Fibroblast of villous mesenchyme (primary cell): ENCODE measurements at places on chromosomes 3 and 15.

GRCh38 chr3:440826-441225 lies 244.3 kb downstream of the CHL1 start:
- DNase-seq, result no peak

- no peak for DNase-seq
Measured at GRCh38 chr3:52912885-52913731, 15.8 kb upstream of the STIMATE start.

GRCh38 chr3:151351648-151352047 lies 22.3 kb upstream of the P2RY13 start:
- no peak for DNase-seq

GRCh38 chr15:52496776-52497470 lies 31.8 kb downstream of the MYO5A start:
- no peak for DNase-seq

DNA sequence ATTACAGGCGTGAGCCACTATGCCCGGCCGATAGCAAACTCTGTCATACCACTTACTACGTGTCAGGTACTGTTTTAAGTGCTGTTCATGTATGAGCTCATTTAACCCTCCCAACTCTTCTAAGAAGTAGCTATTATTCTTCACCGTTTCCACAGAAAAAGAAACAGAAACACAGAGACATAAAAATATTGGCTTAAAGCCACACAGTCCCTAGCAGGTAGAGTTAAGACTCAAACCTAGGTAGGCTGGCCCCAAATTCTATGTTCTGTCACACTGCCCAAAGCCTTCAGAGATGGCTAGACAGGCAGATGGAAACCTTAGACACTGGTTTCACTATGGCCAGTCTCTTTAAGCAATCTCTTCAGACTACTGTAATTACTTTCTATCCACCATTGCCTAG lies 149.8 kb upstream of the KCNMB2 start:
- no peak for DNase-seq

GRCh38 chr15:92907896-92908712 lies 8.0 kb downstream of the CHD2 start:
- peak; percentile 78 for DNase-seq

GRCh38 chr3:155018621-155019330 lies 61.3 kb upstream of the MME start:
- DNase-seq, result peak; percentile 74

DNA sequence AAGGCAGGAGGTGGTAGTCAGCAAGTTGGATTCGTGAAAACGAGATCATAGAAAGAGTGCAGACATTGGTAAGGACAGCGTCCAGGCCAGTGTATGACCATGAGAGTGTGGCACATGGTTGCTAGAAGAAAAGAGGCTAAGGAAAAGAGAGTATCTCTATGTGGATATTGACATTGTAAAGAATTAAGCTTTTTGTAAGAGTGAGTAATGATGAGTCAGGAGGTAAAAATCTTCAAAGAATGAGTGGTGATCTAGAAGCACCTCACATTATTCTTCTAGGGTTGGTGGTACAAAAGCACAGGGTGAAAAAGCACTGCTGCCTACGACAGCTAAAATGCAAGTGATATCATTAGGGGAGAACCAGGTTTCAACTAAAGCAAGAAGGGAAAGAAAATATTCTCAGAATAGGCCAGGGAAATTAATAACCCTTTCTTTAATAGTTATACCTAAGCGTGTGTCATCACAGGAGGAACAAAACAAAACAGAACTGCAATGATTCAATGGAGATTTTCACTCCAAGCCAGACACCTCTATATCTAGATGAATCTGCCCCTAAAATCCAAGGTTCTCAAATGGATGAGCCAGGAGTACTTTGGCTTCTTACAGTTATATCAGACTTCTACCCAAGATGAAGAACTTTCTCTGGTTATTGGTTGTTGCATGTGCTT lies 884.7 kb downstream of the NAALADL2 start:
- peak; percentile 9 for DNase-seq

DNA sequence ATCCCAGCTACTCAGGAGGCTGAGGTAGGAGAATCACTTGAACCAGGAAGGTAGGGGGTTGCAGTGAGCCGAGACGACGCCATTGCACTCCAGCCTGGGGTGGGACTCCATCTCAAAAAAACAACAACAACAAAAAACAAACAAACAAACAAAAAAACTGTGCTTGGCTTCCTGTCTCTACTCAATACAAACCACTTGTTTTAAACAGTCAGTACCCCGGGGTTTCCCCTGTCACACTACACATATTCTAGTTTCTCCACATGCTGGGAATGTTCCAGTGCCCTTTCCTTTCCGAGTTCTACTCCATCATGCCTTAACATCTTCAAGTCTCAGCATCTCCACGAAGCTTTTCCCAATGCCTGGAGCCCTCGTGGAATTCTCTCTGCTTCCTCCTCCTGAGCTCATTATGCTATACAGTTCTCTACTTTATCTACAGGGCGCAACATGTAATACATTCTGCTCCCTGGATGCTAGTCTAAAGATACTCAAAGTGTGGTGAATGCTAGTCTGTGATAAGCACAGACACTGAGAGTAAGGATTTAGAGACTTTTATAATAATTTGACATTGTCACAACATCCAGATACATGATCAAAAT lies 7.8 kb downstream of the EMC3 start:
- DNase-seq, result no peak

- DNase-seq, result no peak
Measured at GRCh38 chr3:19473971-19474580, 325.8 kb downstream of the KCNH8 start.

DNA sequence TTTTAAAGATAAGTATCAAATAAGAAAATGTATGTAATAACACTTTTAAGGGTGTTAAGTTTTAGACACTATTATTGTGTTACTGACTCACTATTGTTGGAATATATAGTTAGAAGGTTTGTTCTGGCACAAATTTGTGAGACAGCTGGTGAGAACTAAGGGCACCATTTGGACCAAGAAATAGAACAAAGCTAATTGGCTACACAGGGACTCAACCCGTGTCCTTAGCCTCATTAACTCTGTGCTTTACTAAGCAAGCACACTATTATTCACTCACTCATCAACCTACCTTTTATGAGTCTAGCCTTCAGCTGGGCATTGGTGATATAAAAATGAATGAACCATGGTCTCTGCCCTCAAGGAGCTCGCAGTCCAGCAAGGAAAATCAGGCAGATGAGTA lies 4.1 kb upstream of the UNC13C start:
- no peak for DNase-seq

DNA sequence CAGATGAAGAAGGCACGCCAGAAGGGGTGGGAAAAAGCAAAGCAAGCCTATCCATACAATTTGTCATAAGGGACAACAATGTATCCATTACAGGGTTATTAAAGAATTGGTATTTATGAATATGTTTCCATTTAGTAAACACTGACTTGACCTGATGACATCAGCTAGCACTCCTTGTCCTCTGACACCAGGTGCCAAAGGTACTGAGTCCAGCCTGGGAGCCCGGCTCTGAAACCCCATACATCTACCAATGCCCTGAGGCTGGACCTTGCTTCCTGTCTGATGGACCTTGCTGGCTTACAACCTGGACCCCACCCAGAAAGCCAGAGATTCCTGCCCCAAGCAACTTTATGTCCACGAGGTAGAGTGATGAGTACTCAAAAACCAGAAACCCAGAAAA lies 263.0 kb upstream of the ATP11B start:
- DNase-seq, result no peak

- no peak for DNase-seq
Measured at GRCh38 chr3:194178669-194179068, 42.7 kb downstream of the HES1 start.

- DNase-seq, result no peak
Measured at GRCh38 chr3:10006762-10007090, 19.5 kb upstream of the FANCD2 start.

DNA sequence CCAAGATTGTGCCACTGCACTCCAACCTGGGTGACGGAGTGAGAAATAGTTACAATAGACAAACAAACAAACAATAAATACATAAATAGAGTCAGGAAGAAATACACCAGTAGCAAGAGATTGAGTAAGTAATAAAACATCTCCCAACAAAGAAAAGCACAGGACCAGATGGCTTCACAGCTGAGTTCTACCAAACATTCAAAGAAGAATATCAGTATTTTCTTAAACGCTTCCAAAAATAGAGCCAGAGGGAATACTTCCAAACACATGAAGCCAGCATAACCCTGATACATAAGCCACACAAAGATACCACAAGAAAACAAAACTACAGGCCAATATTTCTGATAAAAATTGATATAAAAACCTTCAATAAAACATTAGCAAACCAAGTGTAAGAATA lies 30.7 kb upstream of the IGSF10 start:
- DNase-seq, result peak; percentile 30

DNA sequence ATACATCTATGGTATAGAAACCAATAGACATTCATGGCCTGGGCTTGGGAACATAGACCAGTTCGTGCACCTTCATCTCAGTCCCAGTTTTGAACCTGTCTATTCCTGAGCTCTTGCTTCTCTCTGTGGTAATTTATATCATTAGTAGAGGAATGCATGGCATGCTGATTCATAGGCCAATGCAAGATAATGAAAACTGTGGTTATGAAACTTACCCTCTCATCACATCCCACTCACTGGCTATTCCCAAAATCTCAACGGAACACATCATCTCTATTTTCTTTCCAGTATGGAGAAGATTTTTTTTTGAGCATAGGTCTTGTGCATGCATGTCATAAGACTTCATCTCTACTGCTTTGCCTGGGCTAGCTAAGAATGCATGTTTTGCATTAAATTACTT lies 18.7 kb upstream of the P2RY12 start:
- peak; percentile 63 for DNase-seq

DNA sequence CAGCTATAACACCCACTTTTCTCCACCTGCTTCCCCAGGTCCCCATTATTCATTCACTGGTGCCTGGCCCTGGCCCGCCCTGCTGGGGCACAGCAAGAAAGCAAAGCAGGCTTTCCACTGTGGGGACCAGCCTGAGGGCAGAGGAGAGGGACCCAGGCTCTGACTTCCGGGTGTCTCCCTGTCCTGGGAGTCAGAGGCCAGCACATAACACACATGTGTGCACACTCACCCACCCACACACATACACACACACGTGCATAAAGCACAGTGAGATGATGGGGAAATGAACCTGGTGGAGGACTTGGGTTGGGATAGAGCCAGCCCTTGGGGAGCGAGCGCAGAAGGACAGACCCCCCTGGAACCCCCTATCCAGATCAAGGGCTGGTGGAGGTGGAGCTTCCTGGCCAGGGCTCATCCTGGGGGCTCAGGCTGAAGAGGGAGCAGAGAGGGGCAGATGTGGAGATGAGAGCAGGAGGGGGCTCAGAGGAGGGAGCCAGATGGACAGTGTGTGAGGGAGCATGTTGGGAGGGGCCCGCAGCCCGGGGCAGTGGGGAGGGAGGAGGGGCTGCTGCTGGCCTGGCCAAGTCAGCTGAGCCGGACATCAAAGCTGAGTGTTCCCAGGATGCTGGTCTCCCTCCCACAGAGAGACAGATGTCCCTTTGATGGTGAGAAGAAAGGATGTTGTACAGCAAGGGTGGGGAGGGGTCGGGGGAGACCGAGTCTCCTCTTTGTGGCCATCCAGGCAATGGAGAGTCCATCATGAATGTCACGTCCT lies 78.2 kb downstream of the LINGO1 start:
- DNase-seq, result no peak

GRCh38 chr3:159239059-159239458 lies 437.2 kb downstream of the MFSD1 start:
- peak; percentile 29 for DNase-seq

DNA sequence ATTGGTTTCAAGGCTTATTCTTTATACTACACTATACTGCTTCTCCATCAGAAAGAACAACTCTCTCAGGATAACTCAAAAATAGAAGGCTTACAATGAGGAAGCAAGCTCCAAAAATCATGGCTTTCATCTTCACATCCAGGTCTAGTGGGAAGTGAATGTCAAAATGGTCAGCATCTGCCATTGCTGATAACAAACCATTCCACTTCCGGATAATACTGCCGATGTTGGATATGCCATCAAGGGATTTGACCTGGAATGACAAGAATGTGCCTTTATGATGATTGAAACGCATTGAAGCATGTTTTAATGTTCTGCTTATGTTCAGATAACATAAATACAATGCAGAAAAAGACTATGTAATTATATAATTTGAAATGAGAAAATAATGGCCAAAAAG lies 34.0 kb upstream of the PLOD2 start:
- DNase-seq, result no peak

DNA sequence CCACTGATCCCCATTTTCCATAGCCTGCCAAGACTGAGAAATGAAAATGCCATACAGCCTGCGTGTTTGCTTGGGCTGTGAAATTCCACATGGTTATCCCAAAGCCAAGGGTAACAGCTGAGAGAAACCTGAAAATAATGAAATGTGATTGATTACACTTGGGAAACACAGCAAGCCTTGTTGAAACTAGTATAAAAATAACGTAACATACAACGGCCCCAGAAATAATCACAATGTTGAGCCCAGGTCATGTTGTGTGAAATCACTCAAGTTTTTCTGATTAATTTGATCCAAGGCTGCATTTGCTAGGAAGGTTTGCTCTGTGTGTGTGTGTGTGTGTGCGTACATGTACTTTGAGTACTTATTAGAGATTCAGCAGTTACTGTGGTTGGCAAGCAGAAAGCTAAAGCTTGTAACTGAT lies 269.0 kb downstream of the OXSM start:
- no peak for DNase-seq

DNA sequence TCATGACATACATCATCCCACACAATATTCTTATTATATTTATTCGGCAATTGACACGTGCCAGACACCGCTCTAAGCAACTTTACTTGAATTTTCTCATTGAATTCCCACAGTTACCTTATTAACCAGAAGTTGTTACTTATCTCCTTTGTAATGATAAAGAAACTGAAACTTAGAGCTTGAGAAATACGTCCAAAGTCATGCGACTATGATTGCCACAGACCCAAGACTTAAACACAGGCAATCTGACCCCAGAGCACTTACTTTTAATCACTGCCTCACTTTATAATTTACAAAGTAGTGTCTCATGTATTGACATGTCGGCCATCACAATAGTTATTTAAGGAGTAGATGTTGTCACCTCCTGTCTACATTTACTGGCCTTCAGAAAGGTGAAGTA lies 64.7 kb downstream of the ATP13A4 start:
- peak; percentile 3 for DNase-seq

- no peak for DNase-seq
Measured at GRCh38 chr3:193297421-193297820, 56.4 kb downstream of the PLAAT1 start.

DNA sequence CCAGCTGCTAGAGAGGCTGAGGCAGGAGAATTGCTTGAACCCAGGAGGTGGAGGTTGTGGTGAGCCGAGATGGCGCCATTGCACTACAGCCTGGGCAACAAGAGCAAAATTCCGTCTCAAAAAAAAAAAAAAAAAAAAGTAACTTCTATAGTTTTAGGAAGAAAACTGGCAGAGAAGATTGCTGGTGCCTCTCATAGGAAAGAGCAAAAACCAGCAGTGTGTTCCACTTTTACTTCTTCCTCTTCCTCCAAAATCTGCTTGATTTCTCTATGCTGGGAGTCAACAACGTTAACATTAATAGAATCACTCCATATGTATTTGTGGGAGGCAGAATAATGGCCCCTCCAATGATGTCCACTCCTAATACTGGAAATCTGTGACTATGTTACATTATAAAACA lies 12.5 kb upstream of the NR1D2 start:
- DNase-seq, result no peak

- DNase-seq, result no peak
Measured at GRCh38 chr15:40776537-40777141, 6.9 kb downstream of the C15orf62 start.

- DNase-seq, result no peak
Measured at GRCh38 chr3:143831994-143832393, 16.3 kb downstream of the SLC9A9 start.
